Kidney tubule cell (primary cell): ENCODE measurements at places on chromosomes 16 and 17.

DNA sequence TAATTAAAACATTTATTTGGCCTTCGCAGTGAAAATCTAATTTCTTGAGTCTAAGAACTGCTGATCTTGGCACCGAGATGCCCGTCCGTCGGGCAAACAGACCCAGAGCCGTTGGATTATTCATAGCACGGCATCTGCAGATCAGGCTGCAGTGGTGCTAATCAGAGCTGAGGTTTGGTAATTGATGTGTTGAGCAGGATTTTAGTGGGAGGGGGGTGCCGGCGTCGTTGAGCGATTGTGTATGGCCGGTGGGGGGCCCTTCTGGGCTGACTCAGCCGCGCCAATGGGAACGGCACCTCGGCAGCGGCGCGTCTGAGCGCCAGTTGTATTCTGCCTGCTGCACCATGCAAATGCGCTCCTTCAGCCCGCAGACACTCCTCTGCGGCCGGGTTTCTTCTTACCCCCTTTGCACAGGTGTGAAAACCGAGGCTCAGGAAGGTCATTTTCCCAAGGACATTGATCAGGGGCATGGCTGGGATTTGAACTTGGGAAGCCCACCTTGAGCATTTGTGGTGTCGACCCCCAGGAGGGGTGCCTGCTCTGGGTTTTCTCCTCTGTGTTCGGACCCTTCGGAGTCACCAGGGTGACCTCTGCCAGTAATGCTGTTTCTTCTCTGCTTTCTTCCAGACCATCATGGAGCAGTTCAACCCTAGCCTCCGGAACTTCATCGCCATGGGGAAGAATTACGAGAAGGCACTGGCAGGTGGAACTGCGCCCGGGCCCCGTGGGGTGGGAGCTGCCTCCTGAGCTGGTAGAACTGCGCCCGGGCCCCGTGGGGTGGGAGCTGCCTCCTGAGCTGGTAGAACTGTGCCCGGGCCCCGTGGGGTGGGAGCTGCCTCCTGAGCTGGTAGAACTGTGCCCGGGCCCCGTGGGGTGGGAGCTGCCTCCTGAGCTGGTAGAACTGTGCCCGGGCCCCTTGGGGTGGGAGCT is 18.4 kb downstream of the BAIAP2 start:
- DNase-seq = no peak

- no peak for DNase-seq
These were observed 56.6 kb downstream of the NACA2 start for GRCh38 chr17:61534414-61534813.

- no peak for DNase-seq
These were observed 6.0 kb downstream of the UBALD1 start for GRCh38 chr16:4608704-4608980.

DNA sequence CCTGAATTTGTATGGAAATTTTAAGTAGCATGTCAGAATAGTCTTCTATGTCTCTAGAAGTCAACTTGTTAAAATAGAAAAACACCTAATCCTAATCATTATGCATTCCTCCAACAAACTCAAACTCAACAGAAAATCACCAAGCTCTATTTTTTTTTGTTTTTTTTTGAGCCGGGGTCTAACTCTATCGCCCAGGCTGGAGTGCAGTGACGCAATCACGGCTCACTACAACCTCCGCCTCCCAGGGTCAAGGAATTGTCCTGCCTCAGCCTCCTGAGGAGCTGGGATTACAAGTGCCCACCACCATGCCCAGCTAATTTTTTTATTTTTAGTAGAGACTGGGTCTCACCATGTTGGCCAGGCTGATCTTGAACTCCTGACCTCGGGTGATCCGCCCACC is 9.8 kb downstream of the TMEM231 start:
- no peak for DNase-seq

DNA sequence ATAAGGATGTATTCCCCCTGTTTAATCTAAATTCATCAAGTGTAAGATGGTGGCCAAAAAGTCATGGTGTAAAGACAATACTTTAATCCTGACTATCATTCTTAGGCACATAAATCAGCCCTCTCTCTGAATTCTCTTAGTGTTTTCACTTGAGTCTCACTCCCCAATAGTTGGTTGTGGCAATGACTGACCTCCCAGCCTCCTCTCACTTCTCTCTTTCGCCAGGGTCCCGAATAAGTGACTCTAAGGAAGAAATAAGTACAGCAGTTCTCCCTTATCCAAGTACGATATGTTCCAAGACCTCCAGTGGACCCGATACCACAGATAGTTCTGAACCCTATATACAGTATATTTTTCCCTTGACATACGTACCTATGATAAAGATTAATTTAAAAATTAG is 335.3 kb downstream of the MAF start:
- no peak for DNase-seq

DNA sequence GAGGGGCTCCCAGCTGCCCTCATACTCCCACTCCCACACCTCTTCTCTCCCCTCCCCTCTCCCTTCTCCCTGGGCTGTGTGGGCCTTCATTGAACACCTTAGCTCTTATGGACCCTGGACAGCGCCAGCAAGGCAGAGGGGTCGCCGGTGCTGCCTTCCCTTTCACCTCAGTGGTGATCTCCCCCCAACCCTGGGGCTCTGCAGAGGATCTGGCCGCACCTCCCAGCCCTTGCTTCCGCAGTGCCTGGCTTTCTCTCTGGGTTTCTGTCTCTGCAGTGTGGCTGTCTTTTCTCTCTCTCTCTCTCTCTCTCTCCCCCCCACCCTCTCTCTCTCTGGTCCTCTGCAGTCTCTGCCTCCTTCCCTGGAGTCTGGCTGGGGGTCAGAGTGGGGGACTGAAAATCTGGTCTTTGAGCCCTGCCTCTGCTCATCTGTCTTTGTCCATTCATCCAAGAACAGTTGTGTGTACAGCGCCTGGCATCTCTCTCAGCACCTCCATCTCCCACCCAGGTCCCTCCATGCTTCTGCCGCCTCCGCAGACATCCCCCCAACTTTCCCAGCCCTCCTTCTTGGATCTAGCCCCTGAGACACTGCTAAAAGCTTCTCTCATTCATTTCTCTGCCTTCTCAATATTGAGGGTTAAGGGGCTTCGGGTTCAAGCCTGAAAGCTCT is 1.1 kb downstream of the SEZ6L2 start:
- DNase-seq = no peak

DNA sequence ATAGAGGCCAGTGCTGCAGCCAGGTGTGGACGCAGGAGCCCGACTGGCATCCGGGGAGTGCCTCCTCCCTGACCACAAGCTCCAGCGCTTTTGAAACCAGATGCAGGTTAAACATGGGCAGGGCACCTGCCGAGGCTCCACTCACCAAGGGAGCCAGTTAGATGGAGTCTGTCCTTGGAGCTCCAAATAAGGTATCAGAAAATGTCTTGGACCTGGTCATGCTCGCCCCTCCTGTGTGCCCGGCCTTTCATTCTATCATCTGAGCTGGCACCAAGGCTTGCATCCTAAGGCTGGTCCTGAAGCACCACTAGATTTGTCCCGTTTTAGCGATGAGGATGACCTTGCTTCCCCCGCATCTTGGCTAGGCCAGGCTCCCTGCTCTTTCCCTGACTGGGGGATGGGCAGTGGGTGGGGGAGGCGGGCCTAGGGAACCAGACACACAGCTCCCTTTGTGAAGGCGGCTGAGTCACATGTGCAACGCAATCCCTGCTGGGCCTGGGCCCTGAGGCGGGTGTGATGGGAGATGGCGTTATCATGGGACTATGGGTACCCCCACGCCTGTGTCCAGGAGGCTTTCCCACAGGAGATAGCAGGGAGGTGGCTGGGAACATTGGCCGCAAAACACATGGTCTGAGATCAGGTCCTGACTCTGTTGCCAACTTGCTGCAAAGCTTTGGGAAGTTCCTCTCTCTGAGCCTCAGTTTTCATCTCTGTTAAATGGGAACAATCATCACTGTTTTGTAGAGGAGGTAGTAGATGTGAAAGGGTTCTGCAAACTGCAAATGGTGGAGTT is 5.0 kb upstream of the ADGRG1 start:
- DNase-seq = peak; percentile 89

DNA sequence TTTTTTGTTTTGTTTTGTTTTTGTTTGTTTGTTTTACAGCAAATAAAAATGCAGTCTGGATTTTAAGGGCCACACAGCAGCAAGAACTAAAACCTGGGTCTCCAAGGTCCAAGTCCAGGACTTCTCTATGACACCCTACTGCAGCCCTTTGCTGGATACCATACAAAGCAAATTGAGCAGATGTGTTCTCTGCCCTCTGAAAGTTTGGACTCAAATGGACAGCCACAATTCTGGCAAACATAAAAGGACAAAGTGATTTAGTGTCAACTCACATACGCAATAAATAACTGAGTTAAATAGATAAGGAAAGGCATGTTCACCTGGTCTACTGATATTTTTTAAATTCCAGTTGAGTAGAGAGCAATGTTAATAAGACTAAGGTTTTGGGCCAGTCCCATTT is 7.7 kb upstream of the ZNF652 start:
- DNase-seq = no peak

DNA sequence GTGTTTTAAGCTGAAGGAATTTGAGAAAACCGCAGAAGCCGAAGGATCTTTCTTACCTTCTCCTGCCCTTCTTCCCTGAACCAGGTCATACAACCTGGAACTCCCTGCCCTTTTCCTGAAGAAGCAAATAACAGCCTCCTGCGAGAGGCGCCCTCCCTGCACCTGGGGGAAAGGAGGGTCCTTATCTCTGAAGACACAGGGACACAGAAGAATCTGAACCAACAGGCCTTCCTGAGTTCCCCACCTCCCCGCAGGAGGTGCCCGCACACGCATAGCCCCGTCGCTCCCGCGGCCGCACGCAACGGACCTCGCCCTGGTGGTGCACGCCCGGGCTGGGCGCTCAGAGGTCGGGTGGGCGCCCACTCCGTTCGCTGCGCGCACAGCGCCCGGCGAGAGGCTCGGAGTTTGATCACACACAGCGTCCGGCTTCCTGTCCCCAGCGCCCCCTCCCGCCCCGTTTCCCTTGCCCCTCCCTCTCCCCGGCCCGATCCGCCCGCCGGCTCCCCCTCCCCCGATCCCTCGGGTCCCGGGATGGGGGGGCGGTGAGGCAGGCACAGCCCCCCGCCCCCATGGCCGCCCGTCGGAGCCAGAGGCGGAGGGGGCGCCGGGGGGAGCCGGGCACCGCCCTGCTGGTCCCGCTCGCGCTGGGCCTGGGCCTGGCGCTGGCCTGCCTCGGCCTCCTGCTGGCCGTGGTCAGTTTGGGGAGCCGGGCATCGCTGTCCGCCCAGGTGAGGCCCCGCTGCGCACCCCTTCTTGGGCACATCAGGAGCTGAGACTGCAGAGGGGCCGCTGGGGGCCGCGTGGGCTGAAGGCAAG is at the start of gene TNFSF12:
TNFSF12 (plus strand) TSS at position 474 of the 816 bp plus-strand sequence; CDS start at position 570, 96 bp downstream.
- DNase-seq = peak; percentile 44

- DNase-seq = no peak
These were observed 56.0 kb downstream of the CEP112 start for GRCh38 chr17:66135896-66136295.

DNA sequence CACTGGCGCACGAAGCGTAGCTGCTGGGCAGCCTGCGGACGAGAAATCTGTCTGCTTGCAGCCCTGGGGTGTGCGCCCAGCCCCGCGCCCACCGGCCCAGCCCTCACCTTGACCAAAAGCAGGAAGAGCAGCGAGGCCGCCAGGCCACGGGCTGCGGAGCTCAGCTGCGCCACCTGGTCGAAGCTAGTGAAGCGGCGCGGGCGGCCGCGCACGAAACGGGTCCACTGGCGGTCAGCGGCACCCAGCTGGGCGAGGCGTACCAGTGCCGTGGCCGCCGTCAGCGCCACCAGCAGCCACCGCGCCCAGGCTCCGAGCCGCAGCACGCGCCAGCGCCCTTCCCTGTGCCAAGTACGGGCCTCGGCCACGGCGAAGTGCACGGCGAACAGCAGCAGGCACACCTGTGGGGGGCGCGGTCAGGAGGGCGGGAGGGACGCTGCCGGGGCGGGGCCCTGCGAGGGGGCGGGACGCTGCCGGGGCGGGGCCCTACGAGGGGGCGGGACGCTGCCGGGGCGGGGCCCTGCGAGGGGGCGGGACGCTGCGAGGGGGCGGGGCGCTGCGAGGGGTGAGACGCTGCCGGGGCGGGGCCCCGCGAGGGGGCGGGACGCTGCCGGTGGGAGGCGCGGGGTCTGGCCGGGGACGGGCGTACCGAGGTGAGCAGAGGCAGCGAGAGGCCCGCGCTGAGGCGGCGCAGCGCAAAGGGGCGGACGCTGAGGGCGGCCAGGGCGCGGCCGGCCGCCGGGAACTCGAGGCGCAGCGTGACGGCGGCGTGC is 43.2 kb downstream of the TSC2 start:
- DNase-seq = peak; percentile 83

- DNase-seq = peak; percentile 71
These were observed 16.9 kb upstream of the MYLK3 start for GRCh38 chr16:46765050-46765449.

DNA sequence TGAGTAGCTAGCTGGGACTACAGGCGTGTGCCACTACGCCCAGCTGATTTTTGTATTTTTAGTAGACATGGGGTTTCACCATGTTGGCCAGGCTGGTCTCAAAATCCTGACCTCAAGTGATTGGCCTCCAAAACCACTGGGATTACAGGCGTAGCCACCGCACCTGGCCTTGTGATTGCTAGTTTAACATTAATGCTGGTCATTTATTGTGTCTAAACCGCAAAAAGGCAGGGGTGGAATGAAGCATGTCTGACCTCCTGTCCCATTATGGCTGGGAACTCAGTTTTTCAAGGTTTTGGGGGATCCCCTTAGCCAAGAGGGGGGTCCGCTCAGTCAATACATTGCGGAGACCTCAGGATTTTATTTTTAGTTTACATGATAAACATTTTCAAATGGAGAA is 10.7 kb upstream of the CNGB1 start:
- peak; percentile 40 for DNase-seq

- DNase-seq = no peak
These were observed 34.9 kb downstream of the CHD9 start for GRCh38 chr16:53089434-53090285.

DNA sequence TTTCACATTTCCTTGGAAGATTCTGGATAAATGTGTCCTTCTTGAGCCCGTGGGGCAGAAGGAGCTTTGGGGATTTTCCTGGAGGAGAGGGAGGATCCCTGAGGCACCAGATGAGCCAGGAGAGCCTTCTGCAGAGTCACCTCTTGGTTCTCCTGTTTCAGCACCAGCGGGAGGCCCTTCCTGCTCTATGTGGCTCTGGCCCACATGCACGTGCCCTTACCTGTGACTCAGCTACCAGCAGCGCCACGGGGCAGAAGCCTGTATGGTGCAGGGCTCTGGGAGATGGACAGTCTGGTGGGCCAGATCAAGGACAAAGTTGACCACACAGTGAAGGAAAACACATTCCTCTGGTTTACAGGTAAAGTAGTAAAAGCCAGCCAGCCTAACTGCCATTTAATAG is 77.1 kb downstream of the ARSG start:
- DNase-seq = no peak

GRCh38 chr17:11205659-11206058 is 35.4 kb upstream of the SHISA6 start:
- no peak for DNase-seq

GRCh38 chr17:46106966-46107644 is 86.1 kb downstream of the KANSL1 start:
- no peak for DNase-seq

DNA sequence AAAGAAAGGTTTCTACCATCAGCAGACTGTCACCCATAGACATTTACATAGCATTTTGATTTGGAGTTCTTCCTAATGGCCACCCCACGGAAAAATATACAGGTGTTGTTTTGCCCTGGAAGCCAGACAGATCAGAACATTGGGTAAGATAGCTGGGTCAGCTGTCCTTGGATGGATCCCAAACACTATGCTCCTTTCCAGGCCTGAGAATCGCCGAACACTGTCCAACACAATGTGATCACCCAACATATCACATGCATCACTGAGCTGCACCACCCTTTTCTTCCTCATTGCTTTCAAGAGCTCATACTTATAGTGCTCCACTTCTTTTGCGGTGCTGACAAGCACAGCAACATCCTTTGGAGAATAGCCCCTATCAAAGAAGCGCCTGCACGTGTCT is 21.1 kb downstream of the SLFN11 start:
- DNase-seq = no peak

GRCh38 chr17:28725660-28726225 is 290 bp downstream of the TLCD1 start:
- DNase-seq = peak; percentile 85

GRCh38 chr16:49462989-49463371 is 89.4 kb downstream of the C16orf78 start:
- DNase-seq = no peak
